Heart left ventricle (tissue), 16 donors: ENCODE measurements at places on chromosomes 12 and 14. TPM values are rescaled to one million over a fixed set of nuclear protein-coding genes. Genes with fewer than 3 reads are reported as not detected.
A peak's percentile ranks its signal among the peaks of the same experiment; 100 is the strongest.

DNA sequence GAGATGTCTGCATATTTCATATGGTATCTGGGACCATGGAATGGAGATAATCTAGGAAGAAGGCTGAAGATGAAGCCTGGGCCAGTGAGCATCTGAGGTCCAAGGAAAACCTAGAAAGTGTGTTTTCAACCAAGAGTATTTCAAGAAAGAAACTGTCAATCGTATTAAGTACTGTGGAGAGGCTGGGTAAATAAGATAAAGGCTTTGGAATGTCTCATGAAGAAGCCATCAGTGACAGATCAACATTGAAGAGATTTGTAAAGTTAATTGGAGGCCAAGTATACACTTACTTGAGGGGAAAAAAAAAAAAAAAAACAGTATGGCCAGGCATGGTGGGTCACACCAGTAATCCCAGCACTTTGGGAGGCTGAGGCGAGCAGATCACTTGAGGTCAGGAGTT is 48.9 kb downstream of the SINHCAF start:
- H3K4me3 ChIP-seq, result no peak overlapping the region
- no peak overlapping the region for H3K27ac ChIP-seq
- no peaks in the 10 kb centered on the region for H3K27me3 ChIP-seq
- H3K4me1 ChIP-seq, result no peaks in the 10 kb centered on the region
- no peak for DNase-seq
- H3K36me3 ChIP-seq, result peaks cover 8% of the 10 kb centered on the region

The UNG gene
- 33.5 TPM for total RNA-seq

The CTSG gene
- 1.2 TPM for total RNA-seq

- H3K4me3 ChIP-seq, result no peak overlapping the region
- no peak for DNase-seq
- H3K27me3 ChIP-seq, result no peaks in the 10 kb centered on the region
- no peaks in the 10 kb centered on the region for H3K36me3 ChIP-seq
These were observed 166.6 kb downstream of the PIWIL1 start for GRCh38 chr12:130504110-130504839.

The EEF1AKMT3 gene
- total RNA-seq, result 3.4 TPM

The ZC2HC1C gene
- 3.4 TPM for total RNA-seq

The SERPINA10 gene
- not detected for total RNA-seq

- no peak for DNase-seq
- H3K27ac ChIP-seq, result peak overlapping the region; percentile 37
- H3K27me3 ChIP-seq, result no peaks in the 10 kb centered on the region
- H3K36me3 ChIP-seq, result no peaks in the 10 kb centered on the region
These were observed 2.7 kb downstream of the CD4 start for GRCh38 chr12:6791931-6792520.

DNA sequence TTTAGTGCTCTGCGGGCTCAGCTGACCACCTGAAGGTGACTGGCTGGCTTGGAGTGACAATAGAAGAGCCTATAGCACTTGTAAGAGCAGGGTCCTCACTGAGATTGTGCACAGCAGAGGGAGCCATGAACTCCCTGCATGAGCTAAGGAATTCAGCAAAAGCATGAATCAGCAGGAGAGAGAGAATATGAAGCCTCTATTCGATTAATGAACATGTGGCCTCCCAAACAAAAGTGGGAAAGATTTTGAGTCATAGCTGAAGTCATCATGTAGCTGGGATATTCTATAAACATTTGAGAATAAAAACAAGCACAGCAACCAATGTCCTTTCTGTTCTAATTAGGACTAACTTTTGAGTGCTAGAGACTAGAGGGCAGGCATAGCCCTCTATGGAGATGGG is 626.6 kb downstream of the DIO2 start:
- no peak overlapping the region for H3K4me3 ChIP-seq
- no peaks in the 10 kb centered on the region for H3K4me1 ChIP-seq
- no peak for DNase-seq
- no peaks in the 10 kb centered on the region for H3K27me3 ChIP-seq
- no peak overlapping the region for H3K27ac ChIP-seq
